ENCODE measurements at places on chromosomes 3 and 15.

GRCh38 chr15:65991721-65992483 is 122.6 kb downstream of the RAB11A start:
- no peak for DNase-seq

DNA sequence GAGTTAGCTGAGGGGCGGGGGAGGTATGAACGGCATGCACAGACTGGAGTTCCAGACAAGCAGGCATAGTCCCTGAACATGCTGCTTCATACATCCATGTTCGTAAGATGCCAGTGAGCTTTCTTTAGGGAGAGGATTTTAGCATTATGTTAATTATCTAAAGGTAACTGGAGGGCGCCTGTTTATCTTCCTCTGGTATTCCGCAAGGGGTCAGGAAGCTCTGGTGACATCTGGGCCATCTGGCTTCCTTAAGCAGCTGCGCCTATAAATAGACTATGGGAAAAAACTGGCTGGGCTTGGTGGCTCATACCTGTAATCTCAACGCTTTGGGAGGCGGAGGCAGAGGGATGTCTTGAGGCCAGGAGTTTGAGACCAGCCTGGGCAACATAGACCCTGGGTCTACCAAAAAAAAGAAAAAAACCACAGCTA is 1.5 kb upstream of the FBXO22 start:
- no peak for DNase-seq

- DNase-seq = no peak
These were observed 48.2 kb upstream of the SLC9A9 start for GRCh38 chr3:143896486-143896885.

DNA sequence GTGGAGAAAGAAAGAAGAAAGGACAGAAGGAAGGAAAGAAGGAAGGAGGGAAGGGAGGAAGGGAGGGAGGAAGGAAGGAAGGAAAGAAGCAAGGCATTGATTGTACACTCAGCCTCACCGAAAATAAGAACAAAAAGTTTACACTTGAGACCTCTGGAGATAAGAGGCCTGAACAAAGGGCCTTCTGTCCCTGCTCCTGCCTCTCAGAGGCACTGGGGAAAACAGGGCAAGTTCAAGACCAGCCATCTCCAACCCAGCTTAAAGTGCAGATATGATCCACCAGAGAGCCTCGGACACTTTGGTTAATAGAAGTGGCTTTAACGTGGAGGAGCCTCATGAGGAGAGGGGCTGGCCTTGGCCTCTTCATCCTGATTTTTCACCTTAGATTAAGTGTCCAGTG is 582.9 kb upstream of the PPP2R3A start:
- DNase-seq = no peak

DNA sequence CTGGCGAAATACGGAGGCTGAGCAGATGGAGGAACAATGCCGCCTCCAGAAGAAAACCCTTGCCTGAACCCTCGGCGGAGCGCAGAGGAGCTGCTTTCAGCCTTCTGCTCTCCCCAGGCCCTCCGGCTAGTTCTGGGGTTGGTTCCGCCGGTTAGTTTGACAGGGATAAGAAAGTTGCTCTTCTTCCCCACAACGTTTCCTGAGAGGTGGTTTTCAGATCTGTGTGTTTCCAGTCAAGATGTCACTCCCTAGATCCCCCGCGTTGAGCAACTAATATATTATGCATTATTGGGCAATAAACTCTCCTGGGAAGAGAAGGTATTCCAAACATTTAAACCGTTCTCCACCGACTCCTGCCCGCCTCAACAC is 551 bp downstream of the NLGN1 start:
- DNase-seq = no peak

DNA sequence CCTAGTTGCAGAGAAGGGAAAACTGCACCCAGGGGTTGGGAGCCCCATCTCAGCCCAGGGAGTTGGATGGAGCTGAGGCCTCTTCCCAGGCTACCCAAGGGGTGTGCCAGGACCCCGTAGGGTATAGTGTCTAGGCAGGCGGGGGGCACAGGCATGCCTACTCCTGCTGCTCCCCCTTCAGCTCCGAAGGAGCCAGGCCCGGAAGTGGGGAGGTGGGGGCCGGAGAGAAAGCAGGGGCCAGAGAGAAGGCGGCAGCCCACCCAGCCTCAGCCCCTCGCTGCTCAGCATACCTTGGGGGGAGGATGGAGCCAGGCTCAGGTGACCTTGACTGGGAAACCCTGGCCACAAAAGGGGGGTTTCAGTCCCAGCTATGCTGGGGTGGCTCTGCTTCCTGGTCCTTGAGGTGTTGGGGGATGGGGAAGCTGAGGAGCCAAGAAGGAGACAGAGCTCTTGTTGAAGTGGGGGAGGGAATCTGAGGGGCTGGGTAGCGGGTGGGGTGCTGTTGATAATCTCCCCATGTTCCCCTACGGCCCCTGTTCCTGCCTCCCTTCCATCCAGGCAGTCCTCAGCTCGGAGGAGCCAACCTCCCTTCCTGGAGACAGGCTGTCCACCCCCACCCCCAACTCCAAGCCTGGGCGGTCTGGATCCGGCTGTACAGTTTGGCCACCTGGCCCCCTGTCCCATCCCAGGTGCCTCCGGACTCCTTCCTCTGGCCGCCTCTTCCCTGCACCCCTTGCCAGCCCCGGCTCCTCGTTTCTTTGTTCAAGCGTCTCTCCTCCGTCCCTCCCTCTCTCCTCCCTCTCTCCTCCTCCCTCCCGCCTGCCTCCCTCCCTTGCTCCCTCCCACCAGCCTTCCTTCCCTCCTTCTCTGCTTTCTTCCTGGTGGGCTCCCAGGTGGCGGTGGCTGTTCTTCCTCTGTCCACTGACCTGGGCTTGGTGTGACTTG is 1.7 kb downstream of the SEMA3F start:
- no peak for DNase-seq

GRCh38 chr3:57961828-57962447 is 46.3 kb upstream of the FLNB start:
- DNase-seq = no peak

DNA sequence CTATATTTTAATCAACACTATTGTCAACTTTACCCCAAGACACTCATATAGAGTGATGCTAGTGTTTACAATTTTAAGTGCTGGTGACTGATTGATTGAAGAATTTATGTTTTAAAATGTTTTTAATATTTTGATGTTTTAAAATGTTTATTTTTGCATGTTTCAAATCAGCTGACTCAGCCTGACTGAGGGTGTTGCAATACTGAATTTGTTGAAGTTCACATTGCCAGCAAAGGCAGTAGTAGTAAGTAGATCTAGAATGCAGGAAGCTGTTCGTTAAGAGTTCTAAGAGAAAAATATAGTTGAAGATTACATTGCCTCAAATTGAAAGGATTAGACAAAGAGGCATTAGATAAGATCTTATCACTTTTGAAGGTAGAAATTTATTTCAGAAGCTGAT is 977.6 kb downstream of the IGSF11 start:
- DNase-seq = no peak
